Stimulated activated CD4-positive, alpha-beta T cell treated with anti-CD3 and anti-CD28 coated beads, Interleukin-4, amount 100 ng/mL, for 1 hour (primary cell): ENCODE measurements at places on chromosomes 13 and 19.

GRCh38 chr19:35860436-35860817 is 3.7 kb downstream of the KIRREL2 start:
- no peak for DNase-seq

GRCh38 chr19:48393559-48394330 is at the start of gene GRIN2D:
Gene GRIN2D (plus strand): TSS chr19:48393668. CDS start chr19:48398393, 4,725 bp downstream.
- DNase-seq: no peak

- no peak for DNase-seq
Measured at GRCh38 chr13:30565658-30566057, 52.1 kb upstream of the USPL1 start.

DNA sequence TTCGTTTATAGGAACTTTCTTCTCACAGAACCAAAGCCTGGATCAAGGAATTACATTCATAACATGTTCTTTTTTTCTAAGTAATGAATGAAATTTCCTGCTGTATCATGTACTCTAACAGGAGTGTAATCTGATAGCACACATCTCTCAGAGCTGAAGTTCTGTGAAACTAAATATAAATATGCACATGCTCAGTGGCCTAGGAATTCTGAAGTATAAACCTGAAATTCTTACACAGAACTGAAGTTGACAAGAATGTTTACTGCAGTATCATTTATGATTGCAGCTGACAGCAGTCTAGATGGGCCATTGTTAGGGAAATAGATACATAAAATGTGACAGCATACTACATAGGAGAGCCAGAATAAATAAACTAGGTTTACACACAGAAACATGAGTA is 54.5 kb downstream of the USP12 start:
- no peak for DNase-seq

- DNase-seq: no peak
Measured at GRCh38 chr13:112685896-112686295, 3.9 kb upstream of the ATP11A start.

- DNase-seq: no peak
Measured at GRCh38 chr13:112819816-112820215, 130.0 kb downstream of the ATP11A start.

GRCh38 chr19:16088351-16089009 is 12.2 kb downstream of the TPM4 start:
- no peak for DNase-seq

DNA sequence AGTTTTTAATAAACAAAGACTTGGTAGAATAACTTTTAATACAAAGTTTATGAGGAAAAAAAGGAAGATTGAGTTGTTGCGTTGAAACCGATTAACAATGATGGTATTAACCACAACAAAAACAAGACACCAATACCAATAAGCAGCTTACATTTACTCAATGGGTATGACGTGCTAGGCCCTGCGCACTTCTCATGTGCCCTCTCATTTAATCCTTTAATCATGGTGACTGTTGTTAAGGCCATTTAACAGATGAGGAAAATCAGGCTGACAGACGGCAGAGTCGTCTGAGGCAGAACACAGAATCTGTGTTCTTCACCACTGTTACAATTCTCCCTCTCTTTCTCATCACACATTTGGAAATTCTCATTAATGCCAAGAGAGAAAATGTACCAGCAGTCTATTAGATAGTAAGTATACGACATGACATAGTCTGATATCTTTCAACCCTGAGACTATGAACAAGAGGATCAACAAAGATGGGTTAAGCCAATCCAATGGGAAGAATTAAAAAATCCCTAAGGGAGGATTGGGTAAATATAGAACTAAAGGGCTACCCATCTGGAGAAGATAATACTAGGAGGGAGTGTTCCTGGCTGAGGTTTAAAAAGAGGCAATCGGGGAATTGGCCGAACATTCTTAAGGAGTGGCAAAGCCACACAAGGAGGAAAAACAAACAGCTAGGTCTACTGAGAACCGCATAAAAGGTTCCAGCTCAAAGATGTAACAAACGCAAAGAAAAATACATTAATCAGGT is 54.0 kb downstream of the DOCK9 start:
- DNase-seq: no peak

DNA sequence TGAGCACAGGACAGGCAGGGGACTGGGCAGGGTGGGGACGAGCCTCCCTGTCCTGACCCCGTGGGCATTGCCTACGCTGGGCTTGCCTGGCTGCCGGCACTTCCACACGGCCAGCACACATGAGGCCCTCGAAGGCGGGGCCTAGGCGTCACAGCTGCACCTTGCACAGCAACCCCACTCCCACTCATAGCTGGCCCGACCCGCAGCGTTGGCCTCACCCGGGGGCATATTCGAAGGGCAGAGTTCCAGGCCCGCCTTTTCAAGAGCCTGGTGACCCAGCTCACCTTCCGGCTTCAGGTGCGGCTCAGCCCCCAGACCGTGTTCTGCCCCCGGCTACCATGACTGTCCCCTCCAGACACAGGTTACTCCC is 16.9 kb upstream of the PROZ start:
- DNase-seq: no peak

DNA sequence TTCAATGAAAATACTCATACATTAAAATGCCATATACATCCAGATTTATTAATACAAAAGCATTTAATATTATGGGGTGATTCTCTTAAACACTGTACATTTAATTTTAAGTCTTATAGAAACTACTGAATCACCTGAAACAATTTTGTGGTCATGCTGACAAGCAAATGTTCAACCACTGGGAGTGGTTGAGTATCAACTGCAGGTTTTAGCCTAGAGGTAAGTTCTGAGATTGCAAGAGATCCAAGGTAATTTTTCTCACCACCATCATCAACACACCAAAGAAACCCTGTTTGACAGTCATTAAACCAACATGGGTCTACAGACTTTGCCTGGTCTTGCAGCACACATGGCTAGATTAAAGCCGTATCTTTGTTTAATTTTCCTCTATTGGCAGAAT is 196.3 kb downstream of the LHFPL6 start:
- no peak for DNase-seq

- DNase-seq: no peak
Measured at GRCh38 chr13:76796851-76797250, 89.4 kb downstream of the KCTD12 start.

DNA sequence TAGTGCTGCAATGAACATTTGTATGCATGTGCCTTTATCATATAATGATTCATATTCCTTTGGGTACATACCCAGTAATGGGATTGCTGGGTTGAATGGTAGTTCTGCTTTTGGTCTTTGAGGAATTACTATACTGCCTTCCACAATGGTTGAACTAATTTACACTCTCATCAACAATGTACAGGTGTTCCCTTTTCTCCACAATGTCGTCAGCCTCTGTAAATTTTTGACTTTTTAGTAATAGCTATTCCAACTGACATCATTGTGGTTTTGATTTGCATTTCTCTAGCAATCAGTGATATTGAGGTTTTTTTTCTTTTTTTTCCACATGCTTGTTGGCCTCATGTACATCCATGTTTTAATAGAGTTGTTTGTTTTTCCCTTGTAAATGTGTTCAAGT is 2473.5 kb downstream of the PCDH9 start:
- no peak for DNase-seq

- no peak for DNase-seq
Measured at GRCh38 chr13:30659980-30660379, 42.3 kb downstream of the USPL1 start.

GRCh38 chr19:46737298-46737654 is 8.6 kb upstream of the FKRP start:
- no peak for DNase-seq

- DNase-seq: no peak
Measured at GRCh38 chr19:47720669-47721422, 7.6 kb downstream of the EHD2 start.

- DNase-seq: no peak
Measured at GRCh38 chr13:76610819-76611415, 275.3 kb downstream of the KCTD12 start.

DNA sequence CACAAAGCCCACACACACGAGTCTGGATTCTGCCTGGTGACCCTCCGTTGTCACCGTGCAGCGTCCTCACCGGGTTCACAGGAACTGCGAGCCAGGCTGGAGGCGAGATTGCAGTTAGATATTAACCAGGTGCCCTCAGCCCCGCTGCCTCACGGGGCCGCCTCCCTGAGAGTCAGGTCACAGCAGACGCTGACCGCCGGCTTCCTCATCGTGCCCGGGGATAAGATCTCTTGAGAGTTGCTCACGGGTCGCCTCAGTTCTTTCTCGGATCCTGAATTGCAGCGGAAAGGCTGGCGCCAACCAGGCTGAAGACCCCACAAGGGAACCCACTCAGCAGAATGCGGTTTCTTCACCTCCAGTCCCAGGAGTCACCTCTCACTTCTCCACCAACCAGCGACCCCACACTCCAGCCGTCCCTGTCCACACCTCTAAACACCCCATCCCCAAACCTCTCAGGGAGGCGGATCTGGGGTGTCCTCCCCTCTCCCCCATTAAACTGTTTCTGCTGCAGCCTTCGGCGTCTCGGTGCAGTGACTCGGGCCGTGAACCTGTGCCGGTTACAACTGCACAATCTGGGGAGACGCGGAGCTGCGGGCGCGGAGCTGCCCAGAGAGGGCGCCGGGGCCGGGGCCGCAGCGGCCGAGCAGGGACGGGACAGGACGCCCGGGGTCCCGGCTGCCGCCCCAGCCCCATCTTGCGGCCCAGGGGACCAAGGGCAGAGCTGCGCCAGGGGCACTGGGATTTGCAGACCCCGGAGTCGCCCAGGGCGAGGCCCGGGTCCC is 591 bp downstream of the ZNF823 start:
- DNase-seq: peak; percentile 26

DNA sequence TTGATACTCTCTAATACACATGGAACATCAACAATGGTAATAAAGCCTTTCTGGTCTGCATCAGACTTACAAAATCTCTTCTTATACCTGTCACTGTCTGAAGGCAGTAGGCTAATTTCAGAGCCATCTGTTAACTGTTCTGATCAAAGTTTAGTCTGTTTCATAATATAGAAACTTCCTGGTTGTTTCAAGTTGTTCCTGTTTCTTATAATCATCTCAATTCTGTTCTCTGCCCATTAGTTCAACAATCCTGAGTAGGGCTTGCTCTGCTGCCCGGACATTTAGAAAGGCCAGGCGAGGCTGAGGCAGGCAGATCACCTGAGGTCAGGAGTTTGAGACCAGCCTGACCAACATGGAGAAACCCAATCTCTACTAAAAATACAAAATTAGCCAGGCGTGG is 5.4 kb upstream of the ZSCAN5A start:
- DNase-seq: no peak

GRCh38 chr19:41328157-41328841 is 18.3 kb downstream of the CCDC97 start:
- peak; percentile 50 for DNase-seq

DNA sequence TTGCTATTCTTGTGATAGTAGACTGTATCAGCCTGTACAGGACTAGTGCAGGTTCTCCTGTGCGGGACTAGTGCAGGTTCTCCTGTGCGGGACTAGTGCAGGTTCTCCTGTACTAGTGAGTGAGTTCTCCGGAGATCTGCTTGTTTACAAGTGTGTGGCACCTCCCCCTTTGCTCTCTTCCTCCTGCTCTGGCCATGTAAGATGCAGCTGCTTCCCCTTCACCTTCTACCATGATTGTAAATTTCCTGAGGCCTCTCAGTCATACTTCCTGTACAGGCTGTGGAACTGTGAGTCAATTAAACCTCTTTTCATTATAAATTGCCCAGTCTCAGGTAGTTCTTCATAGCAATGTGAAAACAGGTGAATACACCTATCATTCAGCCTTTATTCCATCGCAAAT is 289.6 kb downstream of the TEX29 start:
- DNase-seq: no peak

DNA sequence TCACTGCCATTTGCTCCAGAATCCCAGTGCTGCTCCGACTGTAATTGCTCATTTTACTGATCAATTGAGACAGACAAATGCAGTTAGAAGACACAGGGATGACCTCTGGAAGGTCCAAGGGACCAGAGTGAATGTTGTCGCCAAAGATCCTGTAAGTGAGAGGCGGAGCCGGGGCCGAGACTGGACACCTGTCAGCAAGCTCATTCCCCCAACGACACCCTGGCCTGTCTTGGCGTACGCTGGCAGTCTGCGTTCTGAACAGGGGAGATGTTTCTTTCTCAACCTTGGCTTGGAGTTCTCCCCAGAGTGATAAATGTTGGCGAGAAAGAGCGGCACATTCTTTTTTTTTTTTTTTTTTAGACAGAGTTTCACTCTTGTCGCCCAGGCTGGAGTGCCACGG is 24.2 kb downstream of the GADD45B start:
- no peak for DNase-seq

DNA sequence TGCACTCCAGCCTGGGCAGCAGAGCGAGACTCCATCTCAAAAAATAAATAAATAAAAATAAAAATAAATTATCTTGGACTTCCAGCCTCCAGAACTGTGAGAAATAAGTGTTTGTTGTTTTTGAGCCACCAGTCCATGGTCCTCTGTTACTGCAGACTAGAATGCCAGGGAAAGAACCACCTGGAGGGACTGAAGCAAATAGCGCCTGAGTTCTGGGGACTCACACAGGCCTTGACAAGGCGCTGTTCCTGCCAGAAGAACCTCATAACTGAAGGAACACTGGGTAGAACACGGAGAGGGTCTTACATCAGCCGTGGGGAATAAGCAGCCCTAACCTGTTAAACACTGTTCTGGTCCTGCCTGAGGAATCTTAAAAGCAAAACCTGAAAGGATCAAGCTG is 8.4 kb upstream of the LENG8 start:
- DNase-seq: no peak

GRCh38 chr19:33954686-33955085 is 158.0 kb downstream of the KCTD15 start:
- DNase-seq: no peak

DNA sequence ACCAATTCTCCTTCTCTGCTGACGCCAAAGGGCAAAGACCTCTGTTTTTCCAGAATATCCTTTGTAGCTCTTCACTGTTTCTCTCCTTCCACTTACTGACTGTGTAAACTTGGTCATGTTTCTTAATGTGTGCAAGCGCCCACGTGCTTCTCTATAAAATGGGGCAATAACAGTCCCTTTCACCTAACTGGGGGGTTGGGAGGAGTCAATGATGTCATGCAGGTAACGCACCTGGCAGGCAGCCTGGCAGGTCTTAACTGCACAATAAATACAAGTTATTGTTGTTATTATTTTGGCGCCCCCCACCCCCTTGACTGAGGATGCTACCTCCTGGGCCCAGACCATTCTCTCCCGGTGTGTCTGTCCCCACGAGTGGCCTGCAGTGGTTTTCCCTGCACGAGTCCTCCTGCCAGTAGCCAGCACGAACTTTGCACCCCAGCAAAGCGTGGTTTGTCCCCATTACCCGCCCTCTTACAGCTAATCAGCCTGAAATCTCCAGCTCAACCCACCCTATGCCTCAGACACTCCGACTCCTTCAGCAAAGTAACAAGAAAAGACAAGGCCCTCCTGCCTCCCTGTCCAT is 5.3 kb downstream of the SBSN start:
- no peak for DNase-seq

DNA sequence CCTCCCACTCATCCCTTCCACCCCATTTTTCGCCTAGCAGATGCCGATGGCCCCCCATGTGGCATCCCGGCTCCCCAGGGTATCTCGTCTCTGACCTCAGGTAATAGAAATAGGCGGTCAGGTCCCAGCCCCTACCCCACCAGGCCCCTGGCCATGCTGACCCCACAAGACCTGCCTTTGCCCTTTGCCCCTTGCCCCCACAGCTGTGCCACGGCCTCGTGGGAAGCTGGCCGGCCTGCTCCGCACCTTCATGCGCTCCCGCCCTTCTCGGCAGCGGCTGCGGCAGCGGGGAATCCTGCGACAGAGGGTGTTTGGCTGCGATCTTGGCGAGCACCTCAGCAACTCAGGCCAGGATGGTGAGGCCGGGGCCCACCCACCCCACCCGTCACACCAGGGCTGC is 5.4 kb downstream of the ARHGAP33 start:
- DNase-seq: no peak
